Hematopoietic multipotent progenitor cell treated with erythropoietin and hydrocortisone succinate and interleukin-3 and kit ligand, for 4 days (in vitro differentiated cells): ENCODE measurements at places on chromosomes 1 and 21.

DNA sequence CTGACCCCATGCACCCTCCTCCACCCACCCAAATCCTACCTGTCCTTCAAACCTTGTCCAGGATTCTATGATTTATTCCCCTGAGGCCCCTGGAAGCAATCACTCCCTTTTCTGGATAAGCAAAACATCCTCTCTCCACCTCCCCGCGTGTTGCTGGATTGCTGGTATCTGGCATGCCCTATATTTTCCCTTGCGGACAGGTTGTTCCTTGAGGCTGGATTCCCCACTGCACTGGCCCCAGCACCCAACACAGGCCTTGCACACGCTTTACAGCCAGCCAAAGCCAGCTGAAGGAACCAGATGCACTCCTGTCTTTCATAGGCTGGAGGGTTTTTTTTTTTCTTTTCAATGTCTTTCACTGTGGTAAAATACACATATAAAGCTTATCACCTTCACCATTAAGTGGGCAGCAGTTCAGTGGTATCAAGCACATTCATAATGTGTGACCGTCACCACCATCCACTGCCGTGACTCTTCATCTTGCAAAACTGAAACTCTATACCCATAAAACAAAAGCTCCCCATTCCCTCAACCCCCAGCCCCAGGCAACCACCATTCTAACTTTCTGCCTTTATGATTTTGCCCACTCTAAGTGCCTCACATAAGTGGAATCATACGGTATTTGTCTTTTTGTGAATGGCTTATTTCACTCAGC lies 50.9 kb downstream of the TOR1AIP2 start:
- no peak for DNase-seq

DNA sequence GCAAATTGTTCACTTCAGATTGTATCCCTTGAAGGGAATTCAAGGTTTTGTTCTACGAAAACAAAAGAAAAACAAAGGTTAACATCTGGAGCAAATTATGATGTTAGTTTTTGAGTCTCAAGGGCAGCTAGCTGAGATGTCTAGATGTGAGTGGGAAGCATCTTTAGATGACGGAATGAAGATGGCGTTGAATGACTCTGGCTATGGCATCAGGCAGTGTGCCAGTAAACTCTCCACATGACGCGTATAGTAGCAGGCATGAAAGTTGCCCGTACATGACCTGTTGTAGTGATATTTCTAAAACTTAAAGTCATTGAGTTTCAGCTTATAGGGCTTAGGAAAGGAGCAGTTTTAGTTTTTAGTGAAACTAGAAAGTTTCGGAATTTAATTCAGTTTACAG lies 12.3 kb upstream of the SDC3 start:
- peak; percentile 52 for DNase-seq

- DNase-seq, result no peak
These were observed 22.7 kb downstream of the RBM15 start for GRCh38 chr1:110361856-110362255.

- no peak for DNase-seq
These were observed 7.0 kb upstream of the POU3F1 start for GRCh38 chr1:38053416-38054091.

DNA sequence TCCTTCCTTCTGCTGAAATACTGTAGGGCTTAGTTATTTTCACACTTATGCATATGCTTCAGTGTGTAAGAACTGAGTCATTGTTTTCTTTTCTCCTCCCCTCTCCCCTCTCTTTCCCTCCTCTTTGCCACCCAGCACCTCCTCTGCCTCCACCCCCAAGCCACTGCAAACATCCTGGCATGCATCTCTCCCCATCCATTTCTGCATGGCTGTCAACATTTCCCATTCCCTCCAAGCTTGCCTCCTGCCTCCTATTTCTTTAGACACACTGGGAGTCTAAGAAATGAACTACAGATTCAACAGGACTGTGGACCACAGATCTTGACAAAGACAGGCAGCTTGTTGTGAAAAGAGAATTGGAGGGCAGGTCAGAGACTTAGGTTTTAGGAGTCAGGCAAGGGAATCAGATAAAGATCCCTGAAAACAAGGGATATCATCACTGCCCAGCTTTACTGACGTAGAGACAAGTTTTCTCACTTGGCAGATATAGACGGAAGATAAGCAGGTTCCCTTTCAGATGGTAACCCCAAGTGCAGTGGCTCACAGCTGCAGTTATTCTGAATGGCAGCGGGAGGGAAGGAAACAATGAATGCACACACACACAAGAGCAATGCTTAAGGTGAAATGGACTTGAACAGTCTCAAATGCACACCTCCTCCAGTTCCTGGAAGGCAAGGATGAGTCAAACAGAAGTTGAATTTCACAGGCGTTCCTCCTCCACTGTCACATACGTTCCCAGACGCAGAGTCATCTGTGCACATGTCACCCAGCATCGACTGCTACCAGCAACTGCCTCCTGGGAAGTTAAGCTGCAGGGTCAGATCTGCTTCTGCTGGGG lies 56.1 kb downstream of the HIVEP3 start:
- DNase-seq, result peak; percentile 76

DNA sequence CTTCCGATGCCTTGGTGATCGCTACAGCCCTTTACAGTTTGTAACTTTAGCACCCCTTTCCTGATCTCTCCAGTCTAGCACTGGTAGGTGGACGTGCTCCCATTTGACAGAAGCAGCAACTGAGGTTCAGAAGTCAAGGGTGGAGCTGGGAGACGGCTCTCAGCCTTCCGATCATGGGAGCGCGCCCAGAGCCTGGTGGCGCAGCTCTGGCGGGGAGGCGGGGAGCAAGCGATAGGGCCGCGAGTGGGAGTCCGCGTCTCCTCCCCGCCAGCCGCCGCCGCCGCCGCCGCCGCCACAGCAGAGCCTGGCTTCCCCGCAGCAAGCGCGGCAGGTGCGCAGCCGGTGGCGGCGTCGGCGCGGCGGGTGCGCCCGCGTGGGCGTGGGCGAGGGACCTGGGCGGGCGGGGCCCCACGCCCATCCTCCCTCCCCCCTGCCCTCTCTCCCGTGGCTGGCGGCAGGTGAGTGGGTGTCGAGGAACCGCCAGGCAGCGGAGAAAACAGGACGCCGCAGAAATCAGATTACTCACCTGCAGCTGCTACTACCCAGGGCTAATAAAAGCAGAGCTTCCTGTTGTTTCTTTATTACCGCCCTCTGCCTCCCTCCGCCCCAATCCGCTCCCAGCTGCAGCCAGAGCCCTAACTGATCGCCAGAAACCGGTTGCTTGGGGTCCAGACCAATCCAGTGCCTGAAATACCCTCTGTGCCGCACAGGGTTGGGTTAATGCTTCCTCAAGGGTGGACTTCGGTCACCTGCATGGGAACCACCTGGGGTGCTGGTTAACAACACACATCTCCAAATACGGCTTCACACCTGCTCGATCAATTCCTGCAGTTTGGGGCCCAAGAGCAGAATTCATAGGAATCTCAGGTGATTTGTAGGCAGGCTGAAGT lies 60.2 kb upstream of the ID3 start:
- peak; percentile 18 for DNase-seq

DNA sequence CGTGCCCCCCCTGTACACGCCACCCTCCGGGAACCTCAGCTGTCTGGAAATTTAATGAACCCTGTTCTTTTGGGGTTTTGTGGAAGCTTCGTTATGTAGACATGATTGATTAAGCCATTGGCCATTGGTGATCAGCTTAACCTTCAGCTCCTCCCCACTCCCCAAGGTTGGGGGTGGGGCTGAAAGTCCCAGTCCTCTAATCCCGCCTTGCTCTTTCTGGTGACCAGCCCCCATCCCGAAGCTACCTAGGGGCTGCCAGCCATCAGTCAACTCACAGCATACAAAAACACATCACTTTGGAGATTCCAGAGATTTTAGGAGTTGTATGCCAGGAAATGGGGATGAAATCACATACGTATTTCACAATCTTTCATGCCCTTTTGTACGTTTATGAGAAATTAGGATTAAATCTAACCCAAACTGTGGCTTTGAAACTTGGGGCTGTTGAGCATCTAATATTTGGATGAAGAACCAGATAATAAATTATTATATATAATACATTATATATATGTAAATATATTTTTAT lies 52.3 kb downstream of the BACE2 start:
- no peak for DNase-seq

GRCh38 chr21:25567472-25567871 lies 39.8 kb downstream of the MRPL39 start:
- no peak for DNase-seq

- no peak for DNase-seq
These were observed 120.7 kb downstream of the NFIA start for GRCh38 chr1:61202854-61203598.

DNA sequence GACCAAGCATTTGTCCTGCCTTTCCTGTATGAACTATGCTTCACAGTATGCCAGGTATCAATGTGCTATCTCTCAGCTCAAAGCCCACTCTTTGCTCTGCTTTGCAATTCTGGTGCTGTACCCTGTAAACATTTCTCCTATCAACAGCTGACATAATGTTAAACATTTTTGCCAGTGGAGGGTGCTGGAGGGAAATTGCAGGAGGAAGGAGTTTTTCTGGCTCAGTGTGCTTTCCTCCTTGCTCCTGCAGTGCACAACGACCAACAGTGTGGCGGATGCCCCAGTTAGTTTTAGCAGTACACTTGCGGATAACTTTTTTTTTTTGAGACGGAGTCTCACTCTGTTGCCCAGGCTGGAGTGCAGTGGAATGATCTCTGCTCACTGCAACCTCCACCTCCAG lies 67.1 kb upstream of the PTGFRN start:
- peak; percentile 25 for DNase-seq

GRCh38 chr21:46151989-46152926 lies 3.1 kb downstream of the FTCD start:
- DNase-seq, result no peak

DNA sequence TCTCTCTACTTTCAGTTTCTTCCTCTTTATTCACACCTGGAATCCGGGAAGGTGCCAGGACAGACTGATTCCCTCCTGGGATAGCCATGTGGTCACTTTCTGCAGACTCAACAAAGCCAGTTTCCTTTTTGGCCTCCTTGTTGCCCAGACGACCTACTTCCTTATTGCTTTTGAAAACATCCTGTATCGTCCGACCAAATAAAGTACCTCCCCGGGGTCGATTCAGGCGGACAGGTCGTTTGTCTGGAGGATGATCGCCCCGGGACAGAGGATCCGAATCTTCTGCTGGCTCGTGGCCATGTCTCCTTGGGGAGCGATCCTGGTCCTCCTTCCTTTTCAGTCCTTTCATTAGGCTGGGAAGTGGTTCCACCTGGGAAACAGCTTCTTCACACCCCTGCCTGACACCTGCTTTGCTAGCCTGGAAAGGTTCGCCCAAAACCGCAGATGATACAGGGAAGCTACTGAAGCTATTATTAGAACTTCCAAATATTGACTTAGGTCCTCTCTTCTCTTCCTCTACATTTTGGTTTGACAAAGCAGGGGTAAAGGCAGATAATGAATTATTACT lies 1.2 kb downstream of the MCM3AP start:
- peak; percentile 38 for DNase-seq

- DNase-seq, result no peak
These were observed 34.8 kb downstream of the ANKRD13C start for GRCh38 chr1:70319750-70320149.

DNA sequence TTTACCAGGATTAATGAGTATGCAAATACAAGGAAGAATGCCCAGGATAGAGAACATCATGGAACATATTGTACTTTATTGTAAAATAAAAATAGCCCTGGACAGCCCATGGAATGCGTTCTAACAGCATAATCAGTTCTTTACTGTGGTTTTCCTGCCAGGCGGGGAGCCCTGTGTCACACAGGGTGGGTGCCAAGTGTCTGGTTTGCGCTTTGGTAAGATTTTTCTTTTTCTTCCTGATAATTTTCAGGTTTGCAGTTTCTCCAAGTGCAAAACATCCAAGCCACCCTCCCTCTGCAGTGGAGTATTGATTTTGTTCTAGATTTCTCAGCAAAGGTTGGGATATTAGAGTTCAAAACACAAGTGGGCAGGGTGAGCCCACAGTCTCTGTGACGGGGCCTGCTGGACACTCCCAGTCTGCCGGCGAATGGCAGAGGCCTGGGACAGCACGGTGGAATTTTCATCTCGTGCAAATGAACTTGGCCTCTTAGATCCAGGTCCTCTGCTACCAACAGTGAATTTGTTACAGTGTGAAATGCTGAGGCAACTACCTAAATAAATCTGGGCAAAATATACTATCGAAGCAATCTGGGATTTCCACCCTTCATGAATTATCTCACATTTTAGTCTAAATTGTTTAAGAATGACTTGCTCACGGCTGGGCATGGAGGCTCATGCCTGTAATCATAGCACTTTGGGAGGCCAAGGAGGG lies 15.6 kb upstream of the KCNJ15 start:
- peak; percentile 24 for DNase-seq

GRCh38 chr1:46285730-46286477 lies 17.5 kb downstream of the LRRC41 start:
- DNase-seq, result no peak

GRCh38 chr1:216653001-216653400 lies 70.2 kb downstream of the ESRRG start:
- DNase-seq, result no peak

- DNase-seq, result no peak
These were observed 35.4 kb downstream of the TBCE start for GRCh38 chr1:235402457-235403200.

GRCh38 chr1:160503087-160503486 lies 20.0 kb downstream of the SLAMF6 start:
- DNase-seq, result no peak

- DNase-seq, result no peak
These were observed 178.9 kb downstream of the DHRS3 start for GRCh38 chr1:12439073-12439472.

- peak; percentile 97 for DNase-seq
These were observed 23.4 kb upstream of the RNF187 start for GRCh38 chr1:228463559-228464455.

- DNase-seq, result no peak
These were observed 145.0 kb upstream of the C21orf91 start for GRCh38 chr21:17964199-17964598.

DNA sequence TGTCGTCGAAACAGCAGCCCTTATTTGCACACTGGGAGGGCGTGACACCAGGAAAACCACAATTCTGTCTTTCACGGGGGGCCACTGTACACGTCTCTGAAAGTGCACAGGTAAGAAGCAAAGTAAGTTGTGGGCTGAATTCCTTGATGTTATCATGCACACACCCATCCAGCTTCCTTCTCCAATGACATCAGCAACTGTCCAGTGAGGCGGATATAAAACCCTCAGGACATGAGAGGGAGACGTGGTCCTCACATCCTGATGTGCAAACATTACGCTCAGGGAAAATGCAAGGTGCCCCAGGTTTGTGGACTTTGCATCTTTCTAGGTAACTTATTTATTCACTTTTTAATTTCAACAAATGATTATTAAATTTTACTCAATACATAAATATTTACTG lies 3.0 kb downstream of the TFF1 start:
- no peak for DNase-seq

- no peak for DNase-seq
These were observed 9.2 kb upstream of the FNBP1L start for GRCh38 chr1:93438716-93439115.

DNA sequence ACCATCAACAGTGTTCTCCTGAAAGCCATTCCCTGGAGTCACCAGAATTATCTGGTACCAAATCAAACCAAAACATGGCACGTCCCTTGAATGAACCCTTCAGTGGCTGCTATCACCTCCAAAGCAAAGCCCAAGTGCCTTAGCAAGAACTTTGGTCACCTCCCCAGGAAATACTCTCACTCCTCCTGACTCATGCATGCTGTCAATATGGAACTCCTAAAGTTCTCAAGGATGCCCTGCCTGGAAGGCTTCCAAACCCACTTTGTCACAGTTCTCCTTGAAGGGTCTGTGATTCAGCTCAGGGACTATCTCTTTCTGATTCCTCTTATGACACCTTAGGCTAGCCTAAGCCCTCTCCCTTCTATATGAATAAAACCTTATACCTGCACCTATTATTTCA lies 146.1 kb upstream of the RUNX1 start:
- no peak for DNase-seq
